ENCODE measurements at places on chromosomes 16 and 17.

- no peak for DNase-seq
Measured at GRCh38 chr16:5572056-5572455, 474.5 kb upstream of the EEF2KMT start.

DNA sequence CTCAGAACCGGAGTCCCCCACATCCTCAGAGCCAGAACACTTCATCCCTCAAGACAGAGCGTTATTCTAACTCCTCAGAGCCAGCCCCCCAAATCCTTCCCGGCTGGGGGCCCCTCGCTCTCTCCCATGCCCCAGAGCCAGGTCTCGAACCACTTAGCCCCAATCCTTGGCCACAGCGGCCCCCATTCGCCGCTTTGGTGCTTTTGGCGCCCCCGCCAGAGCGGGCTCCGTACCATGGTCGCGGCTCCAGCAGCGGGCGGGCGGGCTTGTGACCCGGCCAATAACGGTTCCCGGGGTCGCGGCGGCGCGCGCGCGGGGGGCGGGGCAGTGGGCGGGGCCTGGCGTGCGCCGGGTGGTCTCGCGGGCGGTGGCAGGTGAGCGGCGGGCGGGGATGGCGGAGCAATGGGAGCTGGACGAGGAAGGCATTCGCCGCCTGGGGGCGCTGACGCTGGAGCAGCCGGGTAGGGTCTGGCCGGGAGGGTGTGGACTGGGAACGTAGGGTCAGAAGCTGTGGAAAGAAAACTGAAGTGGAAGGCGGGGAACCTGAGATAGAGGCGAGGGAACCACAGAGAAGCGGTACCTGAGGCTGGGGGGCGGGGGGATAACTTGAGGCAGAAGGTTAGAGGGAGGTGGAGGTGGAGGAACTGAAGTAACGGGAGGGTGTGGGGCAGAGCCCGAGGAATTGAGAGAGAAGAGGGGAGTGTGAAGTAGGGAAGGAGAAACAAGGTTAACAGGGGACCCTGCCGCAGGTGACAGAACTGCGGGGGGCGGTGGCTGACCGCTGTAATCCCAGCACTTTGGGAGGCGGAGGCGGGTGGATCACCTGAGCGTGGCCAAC, at the start of the genes KCTD19 and LRRC36:
Gene KCTD19 (minus strand): TSS at position 270 of the 838 bp plus-strand sequence. CDS start 34 bp downstream, at position 236.
Gene LRRC36 (plus strand): TSS at position 344 of the 838 bp plus-strand sequence. CDS start 48 bp downstream, at position 392.
- peak; percentile 13 for DNase-seq

DNA sequence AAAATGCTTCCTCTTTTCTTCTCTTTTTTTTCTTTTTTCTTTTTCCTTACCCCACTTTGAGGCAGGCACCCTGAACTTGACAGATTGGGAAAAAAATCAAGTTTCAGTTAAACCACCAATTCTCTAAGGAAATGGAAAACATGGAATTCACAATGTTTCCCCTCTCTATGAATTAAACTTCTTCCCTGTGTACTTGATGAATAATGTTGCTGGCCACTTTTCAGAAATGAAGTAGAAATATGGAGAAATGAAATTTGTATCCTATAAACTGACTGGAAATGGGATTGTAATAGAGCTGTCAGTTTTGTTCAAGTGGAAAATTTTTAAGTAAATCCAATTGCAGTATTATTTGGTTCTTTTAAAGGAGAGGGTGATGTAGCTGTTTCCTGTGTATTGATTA, 129.8 kb downstream of the CLEC16A start:
- DNase-seq: no peak

- DNase-seq: no peak
Measured at GRCh38 chr17:82878527-82878926, 38.7 kb upstream of the ZNF750 start.

DNA sequence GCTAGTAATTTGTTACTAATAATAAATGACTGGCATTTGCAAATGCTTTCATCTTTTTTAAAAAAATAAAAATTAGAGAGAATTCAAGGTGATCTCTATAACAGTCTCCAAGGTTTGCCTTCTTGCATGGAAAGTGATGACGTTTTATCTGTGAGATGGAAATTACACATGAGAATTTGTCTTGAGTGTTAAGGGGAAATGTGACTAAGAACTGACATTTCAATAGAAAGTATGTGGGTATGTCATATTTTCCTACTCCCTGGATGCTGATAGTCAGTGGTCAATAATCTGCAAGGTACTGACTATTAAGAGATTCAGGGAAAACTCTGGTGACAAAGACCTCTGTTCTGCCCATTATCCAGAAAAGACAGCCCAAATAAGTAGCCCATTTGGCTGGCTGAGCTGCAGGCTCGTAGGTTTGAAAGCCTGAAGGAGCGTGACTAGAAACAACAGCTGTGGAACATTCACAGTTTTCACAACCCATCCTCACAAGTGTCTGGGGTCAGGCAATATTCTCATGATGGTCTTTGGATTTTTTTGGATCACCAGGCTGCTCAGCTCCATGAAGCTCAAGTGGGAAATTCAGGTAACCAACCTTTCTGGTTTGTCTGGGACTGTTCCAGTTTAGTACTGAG, 49.7 kb upstream of the WSCD1 start:
- no peak for DNase-seq

DNA sequence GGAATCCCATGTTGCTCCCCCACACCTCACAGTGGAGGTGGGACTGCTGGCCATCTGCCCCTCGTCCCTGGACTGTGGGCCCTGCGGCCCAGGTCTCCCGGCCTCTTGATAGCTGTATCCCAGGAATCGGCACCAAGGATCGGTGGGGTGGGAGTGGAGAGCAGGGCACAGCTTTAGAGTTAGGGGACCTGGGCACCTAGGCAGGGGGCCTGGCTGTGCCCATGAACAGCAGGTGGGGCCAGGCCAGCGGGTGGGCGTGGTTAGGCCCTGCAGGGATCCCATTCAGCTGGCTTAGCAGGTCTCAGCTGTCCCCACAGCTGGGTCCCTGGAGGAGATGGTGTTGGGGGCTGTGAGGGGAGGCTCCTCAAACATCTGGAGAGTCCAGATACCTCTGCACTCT, 49.2 kb downstream of the SREBF1 start:
- DNase-seq: no peak

DNA sequence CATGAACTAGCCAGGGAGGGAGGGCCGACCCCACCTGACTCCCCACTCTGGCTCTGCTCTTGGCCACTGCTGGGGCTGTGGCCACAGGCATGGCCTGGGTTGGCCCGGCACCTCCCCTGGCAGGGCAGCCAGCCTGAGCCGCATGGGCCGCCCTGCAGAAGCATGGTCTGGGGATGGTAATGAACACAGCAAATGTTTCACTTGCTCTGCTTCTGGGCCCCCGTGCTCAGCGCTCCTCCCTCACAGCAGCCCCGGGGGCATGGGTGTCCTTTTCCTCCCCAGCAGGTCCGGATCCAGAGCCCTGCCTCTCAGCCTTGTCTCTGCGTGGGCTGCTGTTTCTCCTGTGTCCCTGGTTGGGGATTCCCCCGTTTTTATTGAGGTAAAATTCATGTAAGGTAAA, 30.9 kb upstream of the KCNJ12 start:
- no peak for DNase-seq

- DNase-seq: no peak
Measured at GRCh38 chr16:89187032-89187769, 13.1 kb downstream of the SLC22A31 start.

- DNase-seq: no peak
Measured at GRCh38 chr17:37743875-37744632, 805 bp downstream of the HNF1B start.

GRCh38 chr16:52548261-52549010, 1.5 kb upstream of the TOX3 start:
- DNase-seq: no peak

DNA sequence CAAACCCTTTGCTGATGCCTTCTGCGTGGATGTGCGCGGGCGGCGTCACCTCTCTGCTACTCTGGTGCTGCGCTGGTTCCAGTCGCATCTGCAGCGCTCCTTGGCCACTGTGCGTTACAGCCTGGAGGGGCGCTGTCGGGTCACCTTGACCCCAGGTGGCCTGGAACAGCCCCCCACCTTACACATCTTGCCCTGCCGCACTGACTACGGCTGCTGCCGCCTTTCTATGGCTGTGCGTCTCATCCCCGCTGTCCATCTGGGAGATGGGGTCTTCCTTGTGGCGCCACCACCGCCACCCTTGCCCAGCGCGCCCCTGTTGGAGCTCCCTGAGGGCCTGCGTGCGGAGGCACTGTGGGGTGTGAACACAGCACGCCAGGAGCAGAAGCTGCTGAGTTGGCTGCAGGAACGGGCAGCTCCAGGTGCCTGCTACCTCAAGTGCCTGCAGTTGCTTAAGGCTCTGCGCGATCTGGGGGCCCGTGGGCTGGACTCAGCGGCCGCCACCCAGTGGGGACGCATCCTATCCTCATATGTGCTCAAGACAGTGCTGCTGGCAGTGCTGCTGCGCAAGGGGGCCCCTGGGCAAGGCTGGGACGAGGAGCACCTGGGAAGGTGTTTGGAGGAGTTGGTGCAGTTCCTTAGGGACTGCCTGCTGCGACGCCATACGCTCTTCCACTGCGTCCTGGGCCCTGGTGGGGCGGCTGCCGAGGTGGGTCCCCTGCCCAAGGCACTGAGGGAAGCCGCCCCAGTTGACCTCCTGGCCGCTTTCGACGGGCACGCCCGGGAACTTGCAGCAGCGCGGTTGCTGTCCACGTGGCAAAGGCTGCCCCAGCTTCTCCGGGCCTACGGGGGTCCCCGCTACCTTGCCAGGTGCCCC, 1.6 kb downstream of the ITPRIPL2 start:
- DNase-seq: no peak

- DNase-seq: no peak
Measured at GRCh38 chr16:47067203-47067602, 76.5 kb downstream of the NETO2 start.

- DNase-seq: no peak
Measured at GRCh38 chr16:67805718-67806427, 487 bp downstream of the RANBP10 start.

GRCh38 chr16:81823111-81823510, 44.0 kb downstream of the PLCG2 start:
- DNase-seq: no peak

- DNase-seq: no peak
Measured at GRCh38 chr17:30225112-30225511, 10.4 kb downstream of the SLC6A4 start.

DNA sequence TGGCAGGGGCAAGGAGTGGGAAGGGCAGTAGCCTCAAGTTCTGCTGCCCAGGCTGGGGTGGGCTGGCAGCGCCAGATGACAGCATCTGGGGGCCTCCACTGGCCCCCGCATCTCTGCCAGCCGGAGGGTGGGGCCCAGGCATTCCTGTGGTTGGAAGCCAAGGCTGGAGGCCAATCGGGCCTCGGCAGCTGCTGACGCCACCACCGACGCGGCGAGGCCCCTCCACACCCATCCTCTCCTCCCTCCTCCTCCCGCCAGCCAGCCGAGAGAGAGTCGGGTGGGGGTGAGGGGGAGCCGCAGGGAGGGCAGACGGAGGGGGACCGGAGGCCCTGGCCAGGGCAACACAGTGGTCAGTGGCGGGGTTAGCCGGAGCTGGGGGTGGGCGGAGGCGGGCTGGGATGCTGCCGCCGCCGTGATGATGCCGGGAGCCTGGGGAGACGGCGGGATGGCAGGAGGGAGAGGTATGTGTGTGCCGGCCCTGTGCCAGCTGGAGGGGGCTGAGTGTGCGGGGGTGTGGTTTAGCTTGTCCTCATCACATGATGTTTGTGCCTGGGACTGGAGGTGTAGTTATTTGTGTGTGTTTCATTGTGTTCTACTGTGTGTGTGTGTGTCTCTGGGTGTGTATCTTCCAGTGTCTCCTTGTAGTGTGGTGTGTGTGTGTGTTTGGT, 36.6 kb downstream of the ARHGAP23 start:
- no peak for DNase-seq

DNA sequence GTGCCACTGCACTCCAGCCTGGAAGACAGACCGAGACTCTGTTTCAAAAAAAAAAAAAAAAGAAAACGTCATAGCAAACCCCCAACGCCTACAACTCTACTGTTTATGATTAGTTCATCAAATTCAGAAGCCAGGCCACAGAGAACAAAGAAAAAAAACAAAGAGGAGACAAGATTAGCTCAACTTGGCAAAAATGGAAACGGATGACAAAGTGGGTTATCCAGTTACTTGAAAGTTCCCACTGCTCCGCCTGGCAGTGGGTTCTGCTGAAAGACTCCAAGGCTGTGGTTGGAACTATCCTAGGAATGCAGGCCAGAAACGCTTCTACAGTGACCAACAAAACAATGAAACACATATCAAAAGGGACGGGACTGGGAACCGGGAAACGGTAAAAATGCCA, 53.1 kb downstream of the MRM3 start:
- DNase-seq: no peak

GRCh38 chr17:81471818-81472456, 40.7 kb downstream of the ACTG1 start:
- no peak for DNase-seq

DNA sequence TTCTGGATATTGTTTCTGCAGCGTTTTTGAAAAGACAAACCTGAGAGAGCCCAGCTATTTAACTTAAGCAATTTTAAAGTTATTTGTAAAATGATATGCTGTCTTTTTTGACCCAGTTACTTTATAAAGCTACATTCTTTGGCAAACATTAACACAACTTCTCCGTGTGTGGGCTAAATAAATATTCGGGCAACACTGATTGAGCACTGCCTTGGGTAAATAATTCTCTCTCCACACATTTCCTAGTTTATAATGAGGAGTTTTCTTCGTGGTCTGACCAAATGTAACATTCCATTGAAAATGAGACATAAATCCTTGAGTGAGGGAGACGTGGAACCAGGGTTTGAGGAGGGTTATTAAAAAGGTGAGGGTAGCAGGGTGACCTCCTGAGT, 142.8 kb downstream of the WWOX start:
- DNase-seq: no peak

DNA sequence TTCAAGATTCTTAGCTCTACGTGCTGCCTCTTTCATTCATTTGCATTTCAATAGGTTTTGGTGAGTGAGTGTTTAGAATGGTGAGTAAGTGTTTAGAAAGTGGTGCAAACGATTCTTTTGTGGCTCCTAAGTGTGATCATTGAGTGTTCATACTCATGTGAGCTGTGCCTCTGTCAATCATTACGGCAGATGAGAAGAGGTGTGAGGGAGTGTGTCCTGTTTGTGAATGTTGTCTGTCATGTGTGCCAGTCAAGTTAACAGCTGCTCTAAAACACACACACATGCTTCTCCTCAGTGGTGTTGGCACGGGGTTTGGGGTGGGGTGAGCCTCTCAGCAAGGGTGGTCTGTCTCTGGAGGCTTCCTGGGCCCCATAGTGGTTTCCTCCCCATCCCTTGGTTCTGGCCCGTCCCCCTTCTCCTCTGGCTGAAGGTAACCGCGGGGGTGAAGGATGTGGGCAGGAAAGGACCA, 11.4 kb downstream of the MYL4 start:
- no peak for DNase-seq

DNA sequence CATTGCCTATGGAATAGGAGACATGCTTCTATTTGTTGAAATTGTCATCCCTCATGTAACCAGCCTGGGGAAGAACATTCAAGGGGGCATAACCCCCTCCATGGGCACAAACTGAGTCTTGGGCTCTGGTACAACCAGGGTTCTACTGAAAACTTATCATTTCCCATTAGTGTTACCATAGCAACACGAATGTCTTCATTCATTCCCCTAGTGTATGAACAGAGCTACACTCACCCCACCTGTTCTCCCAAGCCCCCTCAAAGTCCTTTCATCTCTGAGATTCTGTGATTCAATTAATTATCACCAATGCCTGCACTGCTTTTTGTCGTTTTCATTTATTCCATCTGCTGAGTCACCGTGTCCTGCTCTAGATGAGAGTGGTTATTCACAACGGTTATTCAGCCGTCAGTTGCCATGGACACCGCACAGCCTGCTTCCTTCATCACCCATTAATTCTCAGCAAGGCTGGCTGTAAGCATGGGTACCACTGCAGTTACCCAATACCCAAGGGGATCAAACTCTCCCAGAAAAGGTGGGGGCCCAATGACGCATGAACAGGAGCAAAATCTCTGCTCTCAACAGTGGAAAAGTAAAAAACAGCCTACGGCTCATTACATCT, 1.6 kb upstream of the GAST start:
- no peak for DNase-seq

GRCh38 chr16:86298758-86299134, 211.6 kb upstream of the FOXF1 start:
- DNase-seq: no peak

GRCh38 chr16:70399951-70400350, 38.9 kb downstream of the ST3GAL2 start:
- no peak for DNase-seq

Data from activated CD4-positive, alpha-beta T cell treated with anti-CD3 and anti-CD28 coated beads, Interleukin-2, amount 50 U/mL, for 24 hours (primary cell).